ENCODE measurements at places on chromosomes 4 and X.

GRCh38 chr4:122798101-122798500, 28.5 kb upstream of the FGF2 start:
- no peak for DNase-seq

DNA sequence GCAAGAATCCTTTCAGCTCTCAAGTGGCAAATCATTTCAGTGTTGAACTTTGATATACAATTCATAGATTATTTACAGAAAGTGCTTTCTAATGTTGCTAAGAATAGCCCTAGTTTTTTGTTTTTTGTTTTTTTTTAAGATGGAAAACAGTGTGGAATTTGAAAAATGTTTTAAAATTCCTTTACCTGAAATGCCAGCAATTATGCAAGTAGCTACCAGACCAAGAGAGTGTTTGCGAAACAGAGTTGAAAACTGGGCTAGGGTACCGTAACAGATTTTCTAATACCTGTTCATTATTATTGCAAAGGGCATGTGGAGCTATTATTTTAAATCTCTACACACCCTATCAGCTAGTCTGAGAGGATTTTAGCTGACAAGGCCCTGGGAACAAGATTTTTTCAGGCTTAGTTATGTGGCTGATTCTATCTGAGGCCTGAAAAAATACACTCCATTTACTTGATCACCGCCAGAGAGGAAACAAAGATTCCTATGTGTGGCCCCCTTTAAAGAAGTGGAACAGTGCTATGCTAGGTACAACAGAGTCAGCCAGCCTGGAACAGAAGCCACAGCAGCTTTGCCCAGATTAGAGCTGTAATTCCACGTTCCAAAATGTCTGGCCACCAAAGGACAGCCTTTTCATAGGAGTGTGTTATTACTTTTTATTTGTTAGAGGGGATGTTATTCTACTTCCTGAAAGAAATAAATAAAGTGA, 46.9 kb upstream of the SLC39A8 start:
- no peak for DNase-seq

DNA sequence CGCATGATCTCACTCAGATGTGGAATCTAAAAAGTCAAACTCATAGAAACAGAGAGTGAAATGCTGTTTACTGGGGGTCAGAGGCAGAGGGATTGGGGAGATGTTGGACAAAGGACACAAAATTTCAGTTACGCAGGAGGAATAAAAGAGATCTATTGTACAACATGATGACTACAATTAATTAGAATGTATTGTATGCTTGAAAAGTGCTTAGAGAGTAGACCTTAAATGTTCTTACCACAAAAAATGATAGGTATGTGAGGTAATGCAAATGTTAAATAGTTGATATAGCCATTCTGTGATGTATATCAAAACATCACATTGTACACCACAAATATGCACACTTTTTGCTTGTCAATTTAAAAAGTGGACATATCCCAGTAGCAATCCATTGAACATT, 36.1 kb upstream of the PHKA2 start:
- no peak for DNase-seq

DNA sequence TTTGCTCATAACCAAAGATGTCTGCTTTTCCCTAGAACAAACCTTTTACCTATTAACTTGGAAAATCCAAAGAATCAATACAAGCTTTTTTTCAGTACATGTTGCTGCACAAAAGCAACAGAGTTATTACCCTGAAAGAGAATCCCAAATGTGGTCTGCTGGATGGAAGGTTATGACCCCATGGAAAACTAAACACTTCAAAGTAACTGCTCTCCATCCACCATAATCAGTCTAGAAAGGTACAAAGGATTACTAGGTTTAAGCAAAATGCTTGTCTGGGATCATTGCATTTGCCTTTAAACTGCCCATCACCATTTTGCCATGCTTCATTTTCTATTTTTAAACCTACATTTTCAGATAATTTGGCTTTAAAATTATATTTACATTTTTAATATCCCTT, 11.7 kb downstream of the MMRN1 start:
- no peak for DNase-seq

DNA sequence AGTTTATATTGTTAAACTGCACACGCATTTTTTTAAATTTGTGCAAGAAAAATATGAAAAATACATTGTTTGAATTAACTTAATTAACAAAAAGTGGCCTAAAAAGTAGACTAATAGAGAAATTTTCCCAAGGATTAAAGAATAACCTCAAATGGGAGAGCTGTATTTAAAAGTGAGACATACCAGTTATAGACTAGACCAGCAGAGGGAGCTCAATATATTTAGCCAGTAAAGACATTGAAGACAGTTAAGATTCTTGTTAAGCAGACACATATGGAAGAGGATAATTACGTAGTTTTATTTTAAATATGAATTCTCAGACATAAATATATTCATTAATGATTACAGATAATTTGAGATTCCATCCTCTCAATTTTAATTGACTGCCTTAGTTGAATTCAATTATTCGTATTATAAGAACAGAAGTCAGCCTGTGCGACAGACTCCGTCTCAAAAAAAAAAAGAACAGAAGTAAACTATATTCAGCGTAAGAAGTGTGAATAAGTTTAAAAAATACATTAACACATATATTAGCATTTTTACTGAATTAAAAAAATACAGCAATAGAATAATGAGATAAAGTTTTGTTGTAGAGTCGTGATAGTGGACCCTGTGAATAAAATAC, 64.8 kb downstream of the GLRA3 start:
- DNase-seq: no peak

DNA sequence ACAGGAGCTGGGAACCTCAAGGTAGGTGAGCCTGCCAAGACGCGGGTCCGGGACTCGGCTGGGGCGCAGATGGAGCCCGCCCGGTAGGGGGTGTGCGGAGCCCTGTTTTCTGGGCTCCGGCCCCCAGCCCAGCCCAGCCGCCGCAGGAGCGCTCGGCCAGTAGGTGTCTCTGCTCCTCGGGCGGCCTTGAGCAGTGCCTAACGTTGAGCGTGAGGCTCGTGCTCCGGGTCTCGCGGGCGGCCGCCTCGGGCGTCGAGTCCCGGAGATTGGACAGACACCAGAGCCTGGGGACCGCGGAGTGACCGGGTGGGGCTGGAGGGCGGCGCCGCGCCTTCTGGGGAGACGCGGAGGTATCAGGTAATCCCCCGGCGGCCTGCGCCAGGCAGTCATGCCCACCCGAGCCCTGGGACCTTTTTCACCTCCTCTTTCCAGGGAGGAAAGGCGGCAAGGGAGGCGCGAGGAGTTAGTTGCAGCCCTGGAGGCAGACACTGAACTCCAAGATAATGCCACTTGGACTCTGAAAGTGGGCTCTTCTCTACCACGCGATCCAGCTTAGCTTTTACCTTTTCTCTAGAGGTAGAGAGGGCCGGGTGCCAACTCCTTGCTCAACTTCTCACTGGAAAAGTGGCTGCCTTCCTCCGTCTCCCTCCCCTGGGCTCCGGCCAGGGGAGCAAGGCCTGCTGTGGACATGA, 14.5 kb upstream of the FGG start:
- peak; percentile 72 for DNase-seq

GRCh38 chr4:16852644-16853043, 45.8 kb downstream of the LDB2 start:
- no peak for DNase-seq

DNA sequence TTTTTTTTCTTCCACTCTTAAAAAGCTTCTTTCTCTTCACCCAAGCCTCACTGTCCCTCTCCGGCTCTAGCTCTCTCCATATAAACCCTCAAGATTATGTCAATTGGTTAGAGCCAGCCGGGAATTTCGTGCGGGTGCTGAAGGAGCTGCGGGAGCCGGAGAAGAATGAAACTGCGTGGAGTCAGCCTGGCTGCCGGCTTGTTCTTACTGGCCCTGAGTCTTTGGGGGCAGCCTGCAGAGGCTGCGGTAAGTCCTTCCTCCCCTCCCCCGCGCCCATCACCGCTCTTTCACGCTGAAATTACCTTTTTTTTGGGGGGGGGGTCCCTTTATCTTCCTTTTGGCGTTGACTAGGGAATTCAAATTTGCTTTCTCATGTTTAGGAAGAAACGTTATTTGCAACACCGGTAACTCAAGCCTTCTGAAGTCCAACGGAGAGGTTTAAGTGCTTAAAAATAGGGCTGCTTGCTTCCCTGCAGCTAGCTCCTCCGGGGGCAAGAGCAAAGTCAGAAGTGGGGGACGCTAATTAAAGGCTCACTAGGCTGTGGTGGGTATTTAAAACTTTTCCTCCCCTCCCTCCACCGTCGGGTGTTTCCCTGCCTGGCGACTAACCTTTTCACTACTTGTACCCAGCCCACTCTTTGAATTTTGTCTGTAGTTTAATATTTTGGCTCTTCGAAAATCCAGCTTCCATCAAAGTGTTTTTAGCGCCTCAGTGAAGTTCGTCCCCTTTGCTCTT, 491 bp downstream of the COL4A5 start:
- DNase-seq: no peak

GRCh38 chrX:132612821-132613564, 124.2 kb upstream of the MBNL3 start:
- DNase-seq: no peak

GRCh38 chr4:101238706-101239105, 108.6 kb downstream of the PPP3CA start:
- DNase-seq: no peak

- DNase-seq: no peak
Measured at GRCh38 chr4:145902522-145902921, 36.1 kb downstream of the ZNF827 start.

DNA sequence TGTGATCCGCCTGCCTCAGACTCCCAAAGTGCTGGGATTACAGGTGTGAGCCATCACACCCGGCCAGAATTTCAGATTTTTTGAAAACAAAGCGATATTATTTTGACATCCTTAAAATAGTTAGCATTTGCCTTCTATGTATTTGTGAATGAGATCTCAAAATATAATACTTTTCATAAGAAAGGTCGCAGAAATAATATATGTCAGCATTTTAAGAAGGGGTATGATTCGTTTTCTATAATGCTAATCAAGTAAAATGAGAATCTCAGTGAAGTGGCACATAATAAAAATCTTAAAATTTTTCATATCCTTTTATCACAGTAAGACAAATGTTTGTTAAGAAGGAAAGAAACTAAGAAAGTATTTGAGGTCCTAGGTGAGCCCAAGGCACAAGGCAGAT, 52.2 kb downstream of the GRSF1 start:
- no peak for DNase-seq

DNA sequence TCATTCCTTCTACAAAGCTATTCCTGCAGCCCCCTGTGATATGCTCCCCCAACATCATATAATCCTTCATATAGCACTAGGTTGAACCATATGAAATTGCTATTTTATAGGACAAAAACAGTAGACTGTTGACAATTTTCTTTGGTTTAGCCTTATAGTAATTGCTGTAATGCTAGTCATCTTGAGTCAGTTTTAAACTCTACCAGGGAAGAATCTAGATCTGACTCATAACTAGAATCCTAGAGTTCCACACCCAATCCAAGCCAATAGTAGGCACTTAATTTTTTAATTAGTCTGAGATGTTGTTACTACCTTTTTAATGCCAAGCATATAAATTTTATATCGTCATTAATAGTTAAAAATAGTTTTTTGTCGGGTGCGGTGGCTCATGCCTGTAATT, 136.8 kb downstream of the CHRNA9 start:
- DNase-seq: no peak

- no peak for DNase-seq
Measured at GRCh38 chr4:6134612-6135220, 65.6 kb downstream of the JAKMIP1 start.

- no peak for DNase-seq
Measured at GRCh38 chr4:136634121-136634520, 898.2 kb downstream of the PCDH18 start.

DNA sequence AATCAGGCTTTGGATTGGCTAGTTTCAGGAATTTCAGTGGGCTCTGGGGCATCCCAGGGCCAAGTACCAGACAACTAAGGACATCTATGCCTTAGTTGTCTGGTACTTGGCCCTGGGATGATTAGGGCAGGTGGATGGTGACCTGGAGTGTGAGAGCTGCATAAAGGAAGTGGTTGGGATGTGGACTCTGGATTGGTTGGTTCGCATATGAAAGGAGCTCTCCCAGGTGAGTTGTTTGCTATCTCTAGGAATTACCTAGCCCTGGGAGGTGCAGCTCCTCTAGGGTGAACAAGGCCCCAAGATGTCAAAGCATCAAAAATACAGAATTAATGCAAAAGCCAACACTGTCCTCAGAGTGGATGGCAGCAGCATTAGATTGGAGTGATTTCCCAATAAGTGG, 109.6 kb downstream of the NHS start:
- no peak for DNase-seq

GRCh38 chrX:38985375-38985774, 184.1 kb downstream of the MID1IP1 start:
- no peak for DNase-seq

DNA sequence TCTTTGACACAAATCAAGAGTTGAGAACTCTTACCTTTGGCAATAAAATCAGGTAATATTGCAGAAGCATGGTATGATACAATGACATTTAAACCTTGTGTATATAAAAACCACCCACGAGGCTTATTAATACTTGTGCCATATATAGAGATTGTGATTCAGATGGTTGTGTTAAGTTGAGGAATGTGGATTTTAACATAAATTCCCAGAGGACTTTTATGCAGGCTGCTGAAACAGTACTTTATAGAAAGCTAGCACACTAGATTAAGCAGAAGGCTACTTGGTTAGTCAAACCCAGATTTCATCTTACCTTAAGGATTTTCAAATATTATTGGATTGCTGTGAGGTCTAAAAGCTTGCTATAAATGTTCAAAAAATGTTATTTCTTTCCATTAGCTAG, 325.7 kb upstream of the PCDH10 start:
- no peak for DNase-seq

DNA sequence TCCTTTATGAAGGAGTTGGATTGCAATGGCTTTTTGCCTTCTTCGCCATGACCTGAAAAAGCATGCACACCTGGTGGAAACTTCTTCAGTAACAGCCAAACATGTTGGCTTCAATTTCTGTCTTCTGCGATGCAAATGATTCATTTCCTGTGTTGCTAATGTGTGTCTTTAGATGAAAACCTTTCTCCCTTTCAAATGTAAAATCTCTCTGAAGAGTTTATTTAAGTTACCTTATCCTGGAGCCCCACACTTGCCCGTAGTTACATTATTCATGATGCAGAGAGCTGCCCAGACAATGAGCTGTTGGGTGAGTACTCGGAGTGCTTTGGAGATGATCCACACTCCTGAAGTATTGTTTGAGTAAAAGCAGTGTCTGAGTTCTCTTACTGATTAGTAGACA, 1100.9 kb downstream of the RPA4 start:
- DNase-seq: no peak

DNA sequence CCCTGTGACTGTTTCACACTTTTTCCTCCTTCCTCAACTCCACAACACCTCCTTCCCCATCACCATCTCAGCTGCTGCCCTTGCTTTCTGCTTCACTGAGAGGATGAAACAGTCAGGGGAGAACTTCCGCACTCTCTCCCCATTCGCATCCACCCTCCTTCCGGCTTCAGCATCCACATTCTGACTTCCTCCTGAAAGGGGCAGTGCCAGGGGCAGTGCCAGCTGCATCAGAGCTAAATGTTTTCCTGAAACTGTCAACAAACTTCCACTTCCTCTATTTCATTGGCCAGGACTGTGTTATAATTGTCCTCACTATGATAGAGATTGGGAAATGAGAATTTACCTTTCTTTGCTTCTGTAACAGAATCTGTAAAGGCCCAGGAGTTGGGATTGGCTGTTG, 18.2 kb upstream of the RASL11B start:
- DNase-seq: no peak
